Brain microvascular endothelial cell (primary cell): ENCODE measurements at places on chromosomes 13 and 19.

DNA sequence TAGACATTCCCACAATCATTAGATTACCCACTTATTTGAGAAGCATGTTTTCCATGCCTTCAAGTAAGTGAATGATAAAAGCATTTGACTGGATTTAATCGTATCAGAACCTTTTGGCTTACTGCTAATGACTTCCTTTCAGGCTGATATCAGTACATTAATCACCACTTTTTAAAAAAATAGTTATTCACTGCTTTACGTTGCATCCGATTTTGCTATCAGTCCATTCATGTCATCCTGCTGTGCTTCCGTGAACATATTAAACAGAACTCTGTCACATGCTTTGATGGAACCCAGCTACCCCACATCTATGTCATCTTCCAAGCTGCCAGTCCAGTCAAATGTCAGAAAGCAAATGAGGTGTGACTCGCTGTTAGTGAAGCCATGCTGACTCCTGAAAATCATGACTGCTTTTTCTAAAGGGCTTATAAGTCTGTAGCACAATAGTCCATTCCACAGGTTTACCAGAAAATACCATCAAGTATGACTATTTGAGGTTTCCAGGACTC is 440.9 kb downstream of the IRS2 start:
- DNase-seq, result peak; percentile 65

DNA sequence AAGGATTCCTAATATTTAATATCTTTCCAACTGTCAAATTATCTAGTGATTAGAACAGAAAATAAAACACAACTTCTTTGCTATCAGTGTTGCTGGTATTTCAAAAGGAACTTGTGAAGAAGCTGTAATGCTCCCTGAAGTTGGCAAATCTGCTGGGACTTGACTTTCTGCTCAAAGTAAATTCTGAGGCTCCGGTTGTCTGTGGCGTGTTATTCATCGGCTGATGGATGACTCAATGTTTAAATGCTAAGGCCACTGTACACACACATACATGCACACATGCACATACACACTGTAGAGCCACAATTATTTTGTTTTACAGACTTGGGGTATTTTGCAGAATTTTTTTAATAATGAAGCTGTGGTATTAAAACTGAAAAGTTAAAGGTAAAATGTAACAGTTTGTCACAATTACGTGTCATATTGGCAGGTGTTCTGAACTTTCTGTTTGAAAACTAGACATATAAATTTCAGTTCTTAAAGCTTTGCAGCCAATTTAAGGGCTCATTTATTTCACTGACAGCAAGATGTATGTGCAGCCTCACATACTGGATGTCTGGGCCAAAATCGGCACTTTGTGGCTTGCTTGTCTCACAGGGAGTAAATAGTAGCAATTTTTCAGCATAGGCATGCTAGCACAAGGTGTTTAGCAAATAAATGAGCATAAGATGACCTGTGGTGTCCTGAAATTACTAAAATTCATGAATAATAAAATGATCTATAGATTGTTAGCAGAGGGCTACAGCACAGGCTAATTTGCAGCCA is 1691.7 kb upstream of the PCDH20 start:
- DNase-seq, result peak; percentile 2

DNA sequence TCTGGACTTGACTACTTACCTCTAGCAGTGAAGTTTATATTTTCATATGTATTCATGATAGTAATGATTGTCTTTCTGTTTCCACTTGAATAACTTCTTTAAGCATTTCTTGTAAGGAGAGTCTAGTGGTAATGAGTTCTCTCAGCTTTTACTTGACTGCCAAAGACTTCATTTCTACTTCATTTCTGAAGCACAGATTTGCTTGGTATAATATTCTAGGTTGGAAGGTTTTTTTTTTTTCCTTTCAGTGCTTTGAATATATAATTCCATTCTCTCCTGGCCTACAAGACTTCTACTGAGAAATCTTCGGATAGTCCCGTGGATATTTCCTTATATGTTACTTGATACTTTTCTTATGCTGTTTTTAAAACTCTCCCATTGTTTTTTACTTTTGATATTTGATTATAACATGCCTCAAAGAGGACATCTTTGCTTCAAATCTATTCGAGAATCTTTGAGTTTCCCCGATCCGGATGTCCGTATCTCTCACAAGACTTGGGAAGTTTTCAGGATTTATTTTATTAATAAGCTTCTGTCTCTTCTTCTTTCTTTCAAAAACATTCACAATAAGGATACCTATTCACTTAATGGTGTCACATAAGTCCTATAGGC is 1560.0 kb downstream of the PCDH9 start:
- DNase-seq, result no peak

DNA sequence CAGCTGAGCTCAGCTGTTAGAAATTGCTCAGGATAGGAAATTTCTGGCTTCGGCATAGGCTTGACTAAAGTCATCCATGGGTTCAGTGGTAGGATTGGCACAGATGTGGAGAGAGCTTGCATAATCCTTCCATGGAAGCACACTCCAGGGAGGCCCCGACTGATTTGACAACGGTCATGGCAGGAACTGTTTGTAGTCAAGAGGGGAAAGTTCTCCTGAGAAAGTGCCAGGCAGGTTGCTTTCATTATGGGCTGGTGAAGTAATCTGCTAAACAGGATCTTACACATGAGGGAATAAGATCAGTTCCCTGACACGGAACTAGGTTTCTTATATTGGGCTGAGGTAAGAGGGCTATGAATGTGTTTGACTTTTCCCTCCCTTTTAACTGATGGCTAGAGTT is 120.1 kb downstream of the RGCC start:
- no peak for DNase-seq

GRCh38 chr13:29379281-29379680 is 216.2 kb downstream of the SLC7A1 start:
- DNase-seq, result no peak

GRCh38 chr19:38978326-38978689 is 2.8 kb upstream of the FBXO17 start:
- DNase-seq, result no peak

DNA sequence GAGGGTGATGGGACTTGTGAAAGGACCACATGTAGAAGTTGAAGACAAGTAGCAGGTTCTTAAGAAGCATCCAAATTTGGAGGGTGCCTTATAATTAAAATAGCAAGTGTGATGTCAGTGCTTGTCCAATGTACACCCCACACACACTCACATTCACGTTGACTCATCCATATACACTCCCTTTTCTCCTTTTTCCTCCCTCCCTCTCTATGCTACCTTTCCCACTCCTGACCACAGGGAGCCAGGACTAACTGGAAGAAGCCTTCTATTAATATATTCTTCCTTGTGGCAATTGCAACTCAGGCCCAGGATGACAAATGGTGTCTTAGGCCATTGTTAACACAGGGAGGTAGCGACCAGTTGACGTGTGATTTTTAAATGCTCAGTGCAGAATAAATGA is 16.3 kb upstream of the GPR183 start:
- DNase-seq, result no peak

- DNase-seq, result no peak
Measured at GRCh38 chr13:90055121-90055520, 1292.4 kb upstream of the MIR17HG start.

DNA sequence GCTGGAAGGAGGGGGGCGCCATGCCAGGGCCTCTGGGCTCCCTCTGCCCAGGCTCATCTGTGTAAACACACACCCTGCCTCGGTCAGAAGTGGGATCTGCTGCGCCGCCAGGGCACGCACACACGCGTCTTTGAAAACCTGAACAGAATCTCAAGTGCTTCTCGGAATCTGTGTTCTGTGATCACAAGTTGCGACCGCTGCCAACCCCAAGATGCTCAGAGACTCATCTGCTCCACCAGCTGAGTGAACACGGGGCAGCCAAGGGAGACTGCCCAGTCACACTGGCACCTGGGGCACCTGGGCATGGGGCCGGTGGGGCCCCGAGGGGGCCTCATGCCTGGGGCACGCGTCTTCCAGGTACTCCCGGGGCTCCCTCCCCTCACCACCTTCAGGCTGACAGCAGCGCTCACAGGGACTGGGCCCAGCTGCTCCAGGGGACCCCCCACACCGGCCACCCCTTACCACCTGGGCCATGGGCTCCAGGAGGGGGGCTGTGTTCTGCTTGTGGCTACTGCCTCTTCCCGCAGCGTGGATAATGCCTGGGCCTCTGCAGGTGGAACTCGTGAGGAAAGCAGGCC is 59.0 kb downstream of the KLF2 start:
- no peak for DNase-seq

DNA sequence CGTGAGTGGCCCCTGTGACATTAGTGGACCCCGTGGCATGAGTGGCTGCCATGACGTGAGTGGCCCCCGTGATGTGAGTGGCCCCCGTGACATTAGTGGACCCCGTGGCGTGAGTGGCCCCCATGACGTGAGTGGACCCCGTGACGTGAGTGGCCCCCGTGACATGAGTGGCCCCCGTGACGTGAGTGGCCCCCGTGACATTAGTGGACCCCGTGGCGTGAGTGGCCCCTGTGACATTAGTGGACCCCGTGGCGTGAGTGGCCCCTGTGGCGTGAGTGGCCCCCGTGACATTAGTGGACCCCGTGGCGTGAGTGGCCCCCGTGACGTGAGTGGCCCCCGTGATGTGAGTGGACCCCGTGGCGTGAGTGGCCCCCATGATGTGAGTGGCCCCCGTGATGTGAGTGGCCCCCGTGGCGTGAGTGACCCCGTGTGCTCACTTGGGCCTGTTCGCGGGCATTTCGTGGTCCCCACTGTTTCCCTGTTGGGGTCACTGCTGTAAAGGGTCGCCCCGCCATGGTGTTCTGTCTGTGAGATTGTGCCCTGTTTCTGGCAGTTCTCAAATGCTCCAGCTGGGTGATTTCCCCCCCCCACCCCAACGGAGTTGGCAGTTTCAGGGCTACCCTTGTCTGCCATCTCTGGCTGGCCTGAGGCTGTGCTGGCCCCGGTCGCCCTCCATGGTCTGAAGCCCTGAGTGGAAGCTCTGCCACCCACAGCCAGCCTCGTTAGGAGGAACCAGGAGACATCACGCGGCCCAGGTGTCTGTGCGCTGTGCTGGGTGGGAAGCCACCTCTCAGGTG is 64.2 kb downstream of the MCF2L start:
- no peak for DNase-seq

DNA sequence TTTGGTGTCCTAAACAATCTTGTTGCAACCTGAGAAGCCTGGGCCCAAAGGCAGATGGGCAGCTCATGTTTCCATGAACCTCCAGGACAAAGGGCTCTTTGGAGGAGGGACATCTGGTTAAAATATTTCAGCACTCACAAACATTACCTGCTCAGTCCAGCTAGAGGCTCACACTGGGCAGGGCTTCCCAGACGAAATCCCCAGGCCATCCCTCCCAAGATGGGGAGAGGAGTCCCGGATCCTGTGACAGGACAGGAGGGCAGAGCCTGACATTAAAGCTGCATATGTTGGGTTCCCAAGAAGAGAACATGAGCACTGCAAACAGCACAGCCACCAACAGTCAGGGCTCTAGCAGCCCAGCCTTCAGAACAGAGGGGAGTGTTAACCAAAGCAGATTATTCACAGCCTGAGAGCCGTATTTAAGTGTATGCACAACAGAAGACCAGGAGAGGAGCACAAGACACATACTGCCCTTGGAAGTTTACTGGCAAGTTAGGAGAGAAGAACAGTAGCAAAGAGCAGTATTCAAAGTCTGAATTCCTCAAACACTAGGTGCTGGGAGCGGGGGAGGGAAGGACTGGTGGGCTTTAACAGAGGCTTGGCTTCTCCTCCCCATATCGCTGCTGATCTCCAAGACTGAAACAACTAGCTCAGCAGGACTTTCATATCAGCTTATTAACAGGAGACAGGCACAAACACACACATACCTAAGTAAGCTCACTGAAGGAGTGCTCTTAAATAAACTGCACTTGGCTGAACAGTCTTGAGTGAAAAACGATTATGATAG is 12.3 kb downstream of the ATP7B start:
- no peak for DNase-seq

- peak; percentile 42 for DNase-seq
Measured at GRCh38 chr13:34161931-34162543, 344.1 kb downstream of the RFC3 start.

DNA sequence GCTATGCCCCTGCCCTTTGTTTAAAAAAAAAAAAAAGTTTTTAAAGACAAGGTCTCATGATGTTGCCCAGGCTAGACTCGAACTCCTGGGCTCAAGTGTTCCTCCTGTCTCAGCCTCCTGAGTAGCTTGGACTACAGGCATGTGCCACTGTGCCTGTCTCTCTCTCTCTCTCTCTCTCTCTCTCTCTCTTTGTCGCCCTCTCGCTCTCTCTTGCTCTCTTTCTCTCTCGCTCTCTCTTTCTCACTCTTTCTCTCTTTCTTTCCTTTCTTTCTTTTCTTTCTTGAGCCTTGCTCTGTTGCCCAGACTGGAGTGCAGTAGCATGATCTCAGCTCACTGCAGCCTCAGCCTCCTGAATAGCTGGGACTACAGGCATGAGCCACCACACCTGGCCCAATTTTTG is 7.5 kb downstream of the COX6B1 start:
- no peak for DNase-seq

DNA sequence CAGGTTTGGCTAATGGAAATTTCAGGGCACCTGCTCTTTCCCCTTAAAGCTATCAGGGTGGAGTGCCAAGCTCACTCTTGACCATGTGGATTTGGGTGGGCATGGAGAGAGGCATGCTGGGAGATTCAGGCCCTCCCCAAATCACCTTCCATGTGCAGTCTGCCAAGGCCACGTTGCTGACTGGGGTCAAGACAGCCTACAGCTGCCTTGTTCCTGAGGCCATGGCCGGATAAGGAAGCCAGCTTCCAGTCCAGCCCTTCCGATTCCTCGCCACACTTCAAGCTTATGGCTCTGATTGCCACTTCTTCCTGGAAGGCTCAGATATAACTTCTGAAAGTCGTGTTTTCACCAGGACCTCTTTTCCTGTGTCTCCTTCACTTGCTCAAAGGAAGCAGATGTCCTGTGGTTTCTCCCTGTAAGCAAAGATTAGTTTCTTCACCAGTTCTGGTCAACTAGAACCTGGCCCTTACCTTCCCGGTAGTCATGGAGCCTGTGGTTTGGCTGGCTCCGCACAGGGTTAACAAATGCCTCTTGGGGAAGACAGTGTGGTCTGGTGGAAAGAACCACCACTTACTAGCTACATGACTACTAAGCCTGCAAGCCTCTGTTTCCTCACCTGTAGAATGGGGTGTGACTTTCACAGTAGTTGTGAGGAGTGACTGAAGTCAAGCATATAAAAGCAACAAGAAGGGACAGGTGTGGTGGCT is 16.1 kb upstream of the TPT1 start:
- no peak for DNase-seq

GRCh38 chr13:104140552-104140951 is 1074.3 kb upstream of the SLC10A2 start:
- DNase-seq, result peak; percentile 68

DNA sequence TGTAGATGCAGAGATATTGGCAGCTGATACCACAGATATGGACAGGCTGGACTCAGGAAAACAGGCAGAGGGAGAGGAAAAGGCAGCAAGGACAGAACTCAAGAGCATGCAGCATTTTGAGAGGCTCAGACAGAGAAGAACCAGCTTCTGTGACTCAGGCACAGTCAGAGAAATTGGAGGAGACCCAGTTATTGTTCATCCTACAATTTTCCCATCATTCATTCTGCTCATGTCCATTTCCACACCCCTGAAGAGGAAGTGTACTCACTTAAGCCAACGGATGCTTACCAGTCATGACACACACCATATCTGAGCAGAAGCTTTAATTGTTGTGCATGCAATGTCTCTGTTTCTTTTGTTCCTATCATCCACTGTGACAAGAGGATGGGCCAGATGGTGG is 359.8 kb upstream of the HTR2A start:
- DNase-seq, result peak; percentile 63

GRCh38 chr19:46602392-46603194 is 1.5 kb downstream of the CALM3 start:
- DNase-seq, result no peak

- peak; percentile 55 for DNase-seq
Measured at GRCh38 chr13:51619614-51620013, 35.4 kb downstream of the WDFY2 start.

- no peak for DNase-seq
Measured at GRCh38 chr13:59542303-59542702, 621.4 kb downstream of the DIAPH3 start.

GRCh38 chr13:107342747-107343146 is 774.8 kb upstream of the ARGLU1 start:
- DNase-seq, result no peak
